DMS79 treated with DMSO at 0.1 percent for 48 hours (cell line): ENCODE measurements at places on chromosomes 6 and 20.

DNA sequence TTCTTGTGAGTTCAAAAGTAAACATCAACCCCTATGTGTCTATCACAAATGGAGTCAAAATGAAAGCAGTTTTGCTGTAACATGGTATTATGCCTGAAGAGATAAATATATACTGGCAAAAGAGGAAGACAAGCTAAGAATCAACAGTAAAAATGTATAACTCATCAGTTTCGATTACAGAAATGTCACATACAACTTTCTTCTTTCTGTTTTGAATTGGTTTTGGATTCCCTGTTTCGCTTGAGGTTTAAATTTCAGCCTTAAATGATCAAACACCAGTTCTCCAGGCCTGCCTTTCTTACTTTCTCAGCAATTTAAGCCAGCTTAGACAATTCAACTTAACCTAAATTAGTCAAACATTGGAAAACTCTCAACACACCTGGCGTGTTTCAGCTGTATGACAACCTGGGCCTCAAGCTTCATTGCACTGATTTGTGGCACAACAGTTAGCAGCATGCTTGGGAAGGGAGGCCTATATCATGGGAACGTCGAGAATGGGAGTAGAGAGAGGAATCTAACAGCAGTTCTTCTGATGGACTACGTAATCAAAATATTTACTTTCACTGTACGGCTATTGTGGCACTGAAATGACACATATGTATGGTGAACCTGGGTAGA lies 51.9 kb upstream of the MARCKS start:
- DNase-seq = no peak

- DNase-seq = no peak
Observed at GRCh38 chr6:145656128-145656527, 79.2 kb downstream of the EPM2A start.

GRCh38 chr6:24357336-24358218 lies at the start of gene DCDC2:
TSS of gene DCDC2 (minus strand) at chr6:24358059. CDS start at chr6:24357750, 309 bp downstream.
- DNase-seq = peak; percentile 53

GRCh38 chr20:48879612-48880245 lies 41.8 kb upstream of the ARFGEF2 start:
- DNase-seq = no peak

- no peak for DNase-seq
Observed at GRCh38 chr20:16580147-16580546, 6.9 kb upstream of the KIF16B start.

GRCh38 chr6:155328539-155329459 lies 14.5 kb upstream of the TFB1M start:
- DNase-seq = no peak

DNA sequence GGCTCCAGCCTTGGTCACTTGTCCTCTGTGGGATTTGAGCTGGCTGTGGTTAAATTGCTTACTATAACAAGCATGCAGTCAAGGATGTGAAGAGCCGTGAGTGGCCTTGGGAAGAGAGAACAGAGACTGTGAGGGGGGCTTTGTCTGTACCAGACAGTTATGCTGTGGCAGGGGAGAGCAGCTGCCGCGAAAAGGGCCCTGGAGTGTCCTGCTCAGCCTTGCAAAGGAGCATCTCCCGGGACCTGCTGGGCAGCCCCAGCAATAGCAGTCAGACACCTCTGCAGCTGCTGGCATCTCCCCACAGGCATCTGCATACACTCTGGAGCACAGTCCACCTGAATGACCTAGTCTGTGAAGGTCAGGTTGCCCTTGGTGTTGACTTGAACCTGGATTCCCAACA lies 6.3 kb downstream of the EBF4 start:
- peak; percentile 6 for DNase-seq

GRCh38 chr6:19311786-19312185 lies 525.4 kb upstream of the ID4 start:
- peak; percentile 94 for DNase-seq

GRCh38 chr20:13119583-13119982 lies 101.5 kb upstream of the ISM1 start:
- DNase-seq = peak; percentile 83

DNA sequence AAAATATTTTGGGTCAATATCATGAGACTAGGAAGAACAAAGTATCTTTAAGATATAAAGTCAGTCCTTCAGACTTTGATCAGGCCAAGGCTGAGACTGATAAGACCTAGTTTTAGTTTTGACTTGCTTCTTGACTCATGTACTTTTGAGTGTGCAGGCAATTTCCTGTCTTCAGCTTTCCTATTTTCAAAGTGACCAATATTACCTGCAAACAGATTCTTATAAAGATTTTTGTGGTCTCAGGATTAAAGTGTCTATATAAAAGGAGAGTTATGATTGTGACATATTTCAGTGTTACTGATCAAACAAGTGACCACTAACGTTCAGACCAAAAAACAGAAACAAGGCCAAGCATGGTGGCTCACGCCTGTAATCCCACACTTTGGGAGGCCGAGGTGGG lies 36.0 kb upstream of the AKIRIN2 start:
- DNase-seq = no peak

- no peak for DNase-seq
Observed at GRCh38 chr6:88843040-88843439, 120.4 kb downstream of the RNGTT start.

DNA sequence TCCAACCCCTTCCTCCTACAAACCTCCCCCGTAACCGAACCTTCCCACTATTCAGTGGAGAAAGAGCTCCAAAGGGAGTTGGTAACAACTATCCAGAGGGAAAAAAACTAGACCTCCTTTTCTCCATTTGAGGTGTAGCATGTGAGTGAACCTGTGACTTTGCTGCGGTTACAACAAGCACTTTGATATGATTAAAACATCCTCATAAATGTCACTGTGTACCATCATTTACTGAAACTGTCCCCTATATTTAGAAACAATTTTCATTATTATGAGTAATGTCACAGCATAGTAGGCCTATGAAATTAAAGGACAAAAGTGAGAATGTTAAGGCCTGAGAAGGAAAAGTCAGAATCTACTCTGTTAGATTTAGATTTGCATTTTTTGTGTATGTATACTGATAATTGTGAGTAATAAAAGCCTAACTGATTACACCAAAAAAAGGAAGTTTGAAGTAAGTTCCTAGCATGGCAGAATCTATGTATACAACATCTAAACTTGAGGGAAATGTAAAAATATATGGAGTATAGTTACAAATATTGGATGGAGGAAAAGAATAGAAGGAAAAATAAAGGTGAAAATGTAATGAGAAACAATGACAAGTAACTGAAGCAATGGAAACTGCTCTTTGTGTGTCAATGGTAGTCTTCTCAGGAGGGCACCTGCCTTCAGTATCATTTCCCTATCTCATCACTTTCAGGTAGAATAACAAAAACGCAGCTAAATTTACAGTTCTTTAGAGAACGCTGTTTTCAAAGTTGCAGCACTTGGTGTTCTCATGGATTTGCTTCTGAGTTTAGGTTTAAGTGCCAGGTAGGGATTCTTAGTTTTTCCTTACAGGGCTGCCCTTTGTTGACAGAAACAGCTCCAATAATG lies 145.9 kb downstream of the IMPG1 start:
- no peak for DNase-seq

DNA sequence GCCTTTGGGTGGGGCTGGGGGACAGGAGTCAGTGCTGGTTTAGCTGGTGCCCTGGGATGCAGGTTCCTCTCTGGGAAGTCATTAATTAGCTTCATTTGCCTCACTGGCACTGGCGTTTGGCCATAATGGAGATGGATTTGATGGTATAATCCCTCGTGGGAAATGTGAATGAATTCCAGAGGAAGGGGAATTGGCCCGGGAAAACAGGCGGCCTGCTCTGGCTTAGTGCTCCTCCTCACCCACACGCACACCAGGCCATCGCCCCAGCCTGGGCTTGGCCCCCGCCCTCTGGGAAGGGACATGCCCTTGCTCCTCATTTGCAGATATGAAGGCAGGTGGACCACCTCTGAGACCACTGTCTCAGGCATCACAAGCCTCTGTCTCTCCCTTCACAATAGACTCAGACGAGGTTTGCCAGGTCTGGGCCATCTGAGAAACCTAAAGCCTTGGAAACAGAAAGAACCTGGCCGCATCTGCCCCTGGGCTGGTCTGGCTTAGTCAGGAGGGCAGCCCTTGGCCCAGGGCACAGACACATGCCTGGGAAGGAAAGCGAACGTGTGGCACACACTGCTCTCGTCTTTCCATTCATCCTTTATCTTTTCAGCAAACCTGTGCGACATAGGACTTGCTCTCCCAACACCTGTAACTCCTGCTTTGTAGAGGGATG lies 199.2 kb upstream of the CDH4 start:
- no peak for DNase-seq

GRCh38 chr20:41170386-41171105 lies 33.2 kb downstream of the PLCG1 start:
- DNase-seq = no peak

GRCh38 chr6:152595499-152595898 lies 41.7 kb downstream of the SYNE1 start:
- no peak for DNase-seq

DNA sequence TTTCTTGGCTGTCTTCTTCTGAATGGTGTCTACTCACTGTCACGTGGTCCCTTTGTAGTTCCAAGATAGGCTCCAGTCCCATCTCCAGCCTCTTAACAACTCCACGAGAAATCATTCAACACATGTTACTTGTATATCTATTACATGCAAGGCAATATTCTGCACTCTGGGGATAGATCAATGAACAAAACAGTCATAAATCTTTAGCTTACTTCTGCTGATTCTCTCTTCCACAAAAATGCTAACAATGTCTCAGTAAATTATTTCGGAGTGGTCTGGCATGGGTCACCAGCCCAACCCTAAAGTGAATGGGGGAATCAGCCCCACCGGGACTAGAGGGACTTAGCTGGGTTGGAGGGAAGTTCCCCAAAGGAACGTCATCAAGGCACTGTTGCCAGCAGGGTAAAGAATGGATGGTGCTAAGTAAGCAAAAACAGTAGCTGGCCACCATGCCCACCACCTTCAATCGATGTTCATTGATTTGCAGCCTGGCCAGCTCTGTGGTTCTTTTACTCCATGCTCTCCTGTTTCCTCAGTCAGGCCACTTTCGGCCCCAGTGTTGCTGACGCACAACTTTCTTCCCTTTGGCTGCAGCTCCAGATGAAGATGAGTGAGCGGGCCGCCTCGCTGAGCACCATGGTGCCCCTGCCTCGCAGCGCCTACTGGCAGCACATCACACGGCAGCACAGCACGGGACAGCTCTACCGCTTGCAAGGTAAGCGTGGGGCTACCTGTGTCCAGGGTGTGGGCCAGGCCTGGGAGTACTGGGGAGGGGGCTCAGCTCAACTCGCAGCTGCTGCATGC lies 167.7 kb downstream of the DOK5 start:
- no peak for DNase-seq

DNA sequence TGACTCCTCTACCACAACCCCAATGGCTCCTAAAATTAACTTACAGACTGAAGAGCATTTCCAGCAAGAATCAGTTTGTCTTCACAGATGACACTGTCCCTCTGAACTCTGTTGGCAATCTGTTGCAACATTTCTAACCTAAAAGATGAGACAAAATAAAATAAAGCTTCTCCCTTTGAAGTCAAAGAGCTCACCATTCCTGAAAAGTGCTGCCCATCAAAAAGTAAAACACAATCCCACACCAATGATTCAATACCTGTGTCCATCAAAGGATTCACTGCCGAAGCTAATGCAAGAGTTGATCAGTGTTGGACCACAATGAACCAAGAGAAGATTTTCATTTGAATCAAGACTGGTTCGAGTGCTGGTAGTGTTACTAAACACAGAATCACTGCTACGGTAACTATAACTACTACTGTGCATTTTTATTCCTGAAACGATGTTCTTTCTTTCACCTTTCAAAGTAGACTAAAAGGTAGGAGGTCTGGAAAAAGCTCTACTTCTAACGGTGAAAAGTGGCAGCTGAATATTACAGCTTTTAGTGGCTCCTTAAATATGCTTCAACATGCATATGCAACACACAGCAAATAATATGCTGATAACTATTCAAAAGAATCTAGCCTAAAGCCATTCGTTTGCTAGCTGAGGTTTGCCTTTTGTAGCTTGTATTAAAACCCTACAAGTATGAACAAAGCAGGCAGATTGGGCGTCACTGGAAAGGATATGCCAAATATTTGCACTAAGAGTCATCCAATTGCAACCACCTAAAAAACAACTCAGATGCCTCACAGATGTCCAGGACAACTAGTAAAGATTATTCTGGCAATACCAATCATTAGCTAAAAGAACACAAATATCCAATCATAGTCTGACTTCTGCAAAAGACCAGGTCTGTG lies at the start of gene DST:
DST (minus strand) TSS at position 524 of the 896 bp plus-strand sequence.
- no peak for DNase-seq

DNA sequence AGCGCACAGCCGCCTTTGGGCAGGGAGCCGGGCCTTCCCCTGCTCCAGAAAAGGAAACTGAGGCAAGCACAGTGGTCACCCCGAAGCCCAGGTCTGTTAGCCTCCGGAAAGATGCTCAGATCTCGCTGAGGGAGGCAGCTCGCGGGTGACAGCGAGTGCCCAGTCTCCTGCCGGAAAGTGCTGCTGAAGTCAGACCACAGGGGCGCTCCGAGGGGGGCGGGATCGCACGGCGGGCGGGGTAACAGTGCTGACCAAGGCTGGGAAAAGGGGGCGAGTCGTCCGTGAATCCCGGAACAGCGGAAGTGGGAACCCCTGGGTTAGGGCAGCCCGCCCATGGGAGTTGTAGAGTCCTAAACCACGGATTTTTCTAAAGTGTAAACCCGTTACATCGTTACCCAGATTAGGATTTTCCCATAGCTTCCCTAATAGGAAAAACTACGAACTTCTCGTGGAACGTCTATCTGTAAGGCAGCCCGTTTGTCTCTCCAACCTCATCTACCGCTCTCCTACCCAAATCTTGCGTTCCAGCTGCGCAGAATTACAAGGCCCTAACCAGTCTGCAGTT lies 504 bp downstream of the VPS16 start:
- DNase-seq = peak; percentile 10
